ENCODE measurements at places on chromosomes 1 and 21.

DNA sequence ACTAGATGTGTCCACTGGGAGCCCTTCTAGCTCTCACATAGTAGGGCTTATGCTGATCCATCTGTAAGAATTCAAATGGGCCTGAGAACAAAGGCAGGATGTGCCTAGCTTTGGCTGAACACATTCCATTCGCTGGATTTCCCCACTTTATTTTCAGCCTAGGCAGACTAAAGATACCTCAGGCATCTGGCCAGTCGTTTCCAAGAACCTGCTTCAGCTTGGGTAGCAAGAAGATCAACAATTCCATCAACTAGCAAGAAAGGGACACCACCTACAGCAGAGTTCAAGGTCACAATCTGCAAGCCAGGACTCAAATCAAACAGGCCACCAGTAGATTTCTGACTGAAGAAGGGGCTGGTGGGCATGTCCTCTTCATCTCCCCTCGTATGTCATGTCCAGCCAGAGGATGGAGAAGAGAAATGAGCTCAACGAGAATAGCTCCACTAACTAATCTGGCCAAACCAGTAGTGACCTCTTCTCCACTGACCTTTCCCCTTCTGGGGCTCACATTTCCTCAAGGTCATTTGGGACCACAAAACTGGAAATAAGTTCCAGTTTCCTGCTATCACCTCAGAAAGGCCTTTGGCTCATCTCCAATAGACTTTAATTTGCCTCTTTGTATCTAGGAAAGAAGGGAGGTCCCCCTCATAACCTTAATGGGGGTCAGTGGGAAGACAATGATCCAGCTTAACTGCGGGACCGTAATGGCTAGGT lies 14.2 kb downstream of the TXNIP start:
- no peak for DNase-seq

GRCh38 chr1:9910076-9910422 lies at the start of gene CTNNBIP1:
CTNNBIP1 (minus strand) TSS chr1:9910269; CDS start chr1:9872064, 38,205 bp downstream.
- DNase-seq, result peak; percentile 99

- no peak for DNase-seq
These were observed 99.8 kb downstream of the INTS7 start for GRCh38 chr1:211935448-211935970.

GRCh38 chr21:33259995-33260394 lies 6.2 kb upstream of the IL10RB start:
- no peak for DNase-seq

- no peak for DNase-seq
These were observed 46.7 kb downstream of the RPRD2 start for GRCh38 chr1:150410582-150411101.

DNA sequence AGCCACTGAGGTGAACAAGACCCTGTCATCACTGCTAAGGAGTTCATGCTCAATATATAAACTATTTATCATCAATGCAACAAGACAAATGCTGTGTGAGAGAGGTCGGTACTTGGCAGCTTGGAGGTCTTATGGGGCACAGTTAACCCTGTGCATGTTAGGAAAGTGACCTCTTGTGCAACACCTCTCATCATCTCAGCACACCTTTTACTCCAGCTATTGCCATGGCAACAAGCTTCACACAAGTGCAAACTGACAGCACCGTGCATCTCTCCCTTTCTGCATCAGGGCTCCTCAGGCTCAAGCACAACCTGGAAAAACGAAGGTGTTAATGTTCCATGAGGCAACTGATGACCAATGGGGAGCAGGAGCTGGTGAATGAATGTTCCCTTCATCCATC lies 14.7 kb upstream of the MYSM1 start:
- DNase-seq, result no peak

DNA sequence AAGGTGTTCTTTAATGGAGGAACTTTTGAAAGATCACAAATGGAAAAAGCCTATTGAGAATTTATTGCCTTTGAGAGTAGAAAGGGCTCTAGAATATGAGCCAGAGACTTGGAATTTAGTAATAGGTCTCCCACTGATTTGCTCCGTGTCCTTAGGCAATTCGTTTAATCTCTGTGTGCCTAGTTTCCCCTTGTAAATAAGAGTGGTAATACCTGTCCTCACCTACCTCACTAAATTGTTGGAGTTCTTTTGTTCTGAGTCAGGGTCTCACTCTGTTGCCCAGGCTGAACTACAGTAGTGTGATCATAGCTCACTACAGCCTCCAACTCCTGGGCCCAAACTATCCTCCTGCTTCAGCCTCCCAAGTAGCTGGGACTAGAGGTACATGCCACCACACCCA lies 15.0 kb upstream of the TEKT2 start:
- DNase-seq, result no peak

DNA sequence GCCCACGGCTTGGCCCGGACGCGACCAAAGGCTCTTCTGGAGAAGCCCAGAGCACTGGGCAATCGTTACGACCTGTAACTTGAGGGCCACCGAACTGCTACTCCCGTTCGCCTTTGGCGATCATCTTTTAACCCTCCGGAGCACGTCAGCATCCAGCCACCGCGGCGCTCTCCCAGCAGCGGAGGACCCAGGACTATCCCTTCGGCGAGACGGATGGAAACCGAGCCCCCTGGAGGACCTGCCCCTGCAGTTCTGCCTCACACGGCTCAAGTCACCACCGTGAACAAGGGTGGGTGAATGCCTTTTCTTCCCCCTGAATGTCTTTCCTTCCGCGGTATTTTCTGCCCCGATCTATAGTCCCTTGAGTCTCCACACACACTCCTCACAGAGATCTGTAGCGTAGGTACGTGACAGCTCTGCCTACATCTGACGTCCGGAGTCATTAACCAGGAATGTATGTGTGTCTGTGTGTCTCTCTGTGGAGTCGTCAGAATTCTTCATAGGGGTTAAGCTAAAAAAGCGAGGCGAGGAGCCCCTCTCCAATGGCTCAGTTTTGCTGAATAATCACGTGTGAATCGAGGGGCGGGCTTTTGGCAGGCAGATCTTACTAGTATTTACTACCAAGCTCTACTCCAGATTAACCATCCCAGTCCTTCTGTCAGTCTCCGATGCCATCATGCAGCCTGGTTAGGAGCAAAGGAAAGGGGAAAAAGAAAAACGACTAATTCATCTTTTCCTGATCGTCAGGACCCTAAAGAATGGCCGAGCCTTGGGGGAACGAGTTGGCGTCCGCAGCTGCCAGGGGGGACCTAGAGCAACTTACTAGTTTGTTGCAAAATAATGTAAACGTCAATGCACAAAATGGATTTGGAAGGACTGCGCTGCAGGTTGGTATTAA lies at the start of gene CDKN2C:
CDKN2C (plus strand) TSS at position 635 of the 898 bp plus-strand sequence; CDS start at position 759, 124 bp downstream.
- DNase-seq, result peak; percentile 72

DNA sequence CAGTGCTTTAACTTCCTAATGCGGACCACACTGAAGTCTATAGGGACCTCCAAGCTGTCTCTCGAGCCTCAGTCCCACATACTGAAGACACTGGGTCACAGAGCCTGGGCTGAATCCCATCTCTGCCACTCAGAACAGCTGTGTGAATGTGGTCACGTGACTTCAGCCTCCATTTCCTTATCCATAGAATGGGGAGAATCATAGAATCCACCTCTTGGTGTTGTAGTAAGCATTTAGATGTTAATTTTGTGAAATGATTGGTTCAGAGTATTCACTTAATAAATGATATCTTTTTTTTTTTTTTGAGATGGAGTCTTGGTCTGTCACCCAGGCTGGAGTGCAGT lies 41.2 kb upstream of the LYST start:
- DNase-seq, result no peak

- peak; percentile 92 for DNase-seq
These were observed 20.8 kb upstream of the RGS2 start for GRCh38 chr1:192787914-192788585.

DNA sequence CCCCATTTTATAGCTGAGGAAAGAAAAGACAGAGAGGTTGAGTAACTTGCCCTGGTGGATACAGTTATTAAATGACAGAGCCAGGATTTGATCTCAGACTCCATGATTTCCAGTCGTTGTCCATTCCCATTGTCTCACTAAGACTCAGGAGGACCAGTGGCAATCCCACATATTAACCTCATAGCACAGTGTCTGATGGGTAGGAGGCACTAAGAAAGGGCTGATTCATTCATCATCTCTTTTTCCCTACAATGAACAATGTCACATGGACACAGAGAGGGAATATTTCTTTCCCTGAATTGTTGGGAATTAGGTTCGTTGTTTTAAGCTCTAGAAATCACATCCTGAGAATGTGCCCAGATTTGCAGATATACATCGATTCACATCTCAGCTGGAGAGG lies 99.9 kb downstream of the PBX1 start:
- DNase-seq, result no peak

DNA sequence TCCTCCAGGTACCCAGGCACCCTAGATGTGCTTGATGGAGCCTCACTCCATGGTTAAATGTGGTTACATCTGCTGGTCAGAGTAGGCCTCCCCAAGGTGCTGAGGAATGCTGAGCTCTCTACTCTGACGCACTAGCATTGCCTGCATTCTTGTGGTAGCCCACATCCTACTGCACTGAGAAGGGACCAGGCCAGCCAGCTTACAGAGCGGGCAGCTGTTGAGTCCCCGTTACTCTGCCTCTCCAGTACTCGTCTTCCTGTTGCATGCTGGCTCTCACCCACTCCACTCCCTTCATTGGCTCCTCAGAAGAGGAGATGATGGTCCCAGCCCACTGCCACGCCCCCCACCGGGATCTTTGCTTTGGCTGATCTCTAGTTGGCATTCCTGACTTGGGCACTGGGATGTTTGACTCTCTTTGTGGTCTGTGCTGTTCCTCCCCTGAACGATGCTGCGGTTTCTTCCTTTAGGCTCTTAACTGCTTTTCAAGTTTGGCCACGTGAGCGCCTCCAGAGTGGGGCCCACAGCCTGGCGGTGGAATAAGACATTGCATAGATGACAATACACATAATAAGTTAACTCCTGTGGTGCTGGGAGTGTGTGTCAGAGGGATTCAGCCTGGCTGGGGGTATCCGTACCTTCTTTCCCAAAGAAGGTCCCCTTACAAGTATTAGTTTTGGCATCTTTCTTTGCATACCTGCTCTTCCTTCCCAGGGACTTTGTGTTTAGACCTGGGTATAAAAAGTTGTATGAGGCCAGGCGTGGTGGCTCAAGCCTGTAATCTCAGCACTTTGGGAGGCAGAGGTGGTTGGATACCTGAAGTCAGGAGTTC lies 18.6 kb downstream of the AZIN2 start:
- DNase-seq, result peak; percentile 98

- no peak for DNase-seq
These were observed 45.0 kb downstream of the VAV3 start for GRCh38 chr1:107919953-107920352.

DNA sequence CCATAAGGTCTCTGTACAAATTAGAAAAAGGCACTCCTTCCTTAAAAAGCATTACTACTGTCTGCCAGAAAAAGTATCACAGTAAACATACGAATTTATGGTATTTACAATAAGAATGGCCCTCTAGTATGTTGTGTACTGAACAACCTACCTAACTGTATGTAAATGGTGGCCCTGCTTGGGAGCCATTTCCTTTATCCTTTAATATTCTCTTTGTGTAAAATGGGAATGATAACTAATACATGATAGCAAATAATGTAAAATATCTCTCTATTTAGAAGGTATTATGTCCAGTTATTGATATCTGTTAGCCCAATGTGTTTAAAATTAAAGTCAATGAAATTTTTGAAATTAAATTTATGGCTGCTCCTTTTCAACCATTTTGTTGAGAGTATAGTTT lies 5.2 kb downstream of the DR1 start:
- DNase-seq, result no peak

GRCh38 chr1:2376931-2377672 lies 14.3 kb downstream of the MORN1 start:
- DNase-seq, result no peak

GRCh38 chr1:111032295-111032897 lies 68.7 kb upstream of the LRIF1 start:
- DNase-seq, result peak; percentile 23

GRCh38 chr21:31418377-31419001 lies 74.4 kb upstream of the TIAM1 start:
- no peak for DNase-seq

DNA sequence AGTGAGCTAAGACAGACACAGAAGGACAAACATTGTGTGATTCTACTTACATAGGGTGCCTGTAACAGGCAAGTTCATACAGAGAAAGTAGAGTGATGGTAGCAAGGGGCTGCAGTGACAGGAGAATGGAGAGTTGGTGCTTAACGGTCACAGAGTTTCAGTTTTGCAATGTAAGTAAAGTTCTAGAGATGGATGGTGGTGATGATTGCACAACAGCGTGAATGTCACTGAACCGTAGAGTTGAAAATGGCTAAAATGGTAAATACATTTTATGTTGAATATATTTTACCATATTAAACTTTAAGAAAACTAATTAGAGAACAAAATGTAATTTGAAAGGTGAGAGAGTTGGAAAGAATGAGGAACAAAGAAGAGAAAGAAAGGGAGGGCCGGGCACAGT lies 8.7 kb downstream of the CFAP107 start:
- DNase-seq, result no peak

- no peak for DNase-seq
These were observed 36.0 kb upstream of the SLC35F3 start for GRCh38 chr1:233868461-233868860.

- DNase-seq, result no peak
These were observed 94.4 kb downstream of the WDR4 start for GRCh38 chr21:42784896-42785451.

GRCh38 chr1:89262643-89263042 lies 10.0 kb downstream of the GBP5 start:
- peak; percentile 67 for DNase-seq

GRCh38 chr1:20603504-20604464 lies 14.9 kb downstream of the CDA start:
- DNase-seq, result peak; percentile 90

DNA sequence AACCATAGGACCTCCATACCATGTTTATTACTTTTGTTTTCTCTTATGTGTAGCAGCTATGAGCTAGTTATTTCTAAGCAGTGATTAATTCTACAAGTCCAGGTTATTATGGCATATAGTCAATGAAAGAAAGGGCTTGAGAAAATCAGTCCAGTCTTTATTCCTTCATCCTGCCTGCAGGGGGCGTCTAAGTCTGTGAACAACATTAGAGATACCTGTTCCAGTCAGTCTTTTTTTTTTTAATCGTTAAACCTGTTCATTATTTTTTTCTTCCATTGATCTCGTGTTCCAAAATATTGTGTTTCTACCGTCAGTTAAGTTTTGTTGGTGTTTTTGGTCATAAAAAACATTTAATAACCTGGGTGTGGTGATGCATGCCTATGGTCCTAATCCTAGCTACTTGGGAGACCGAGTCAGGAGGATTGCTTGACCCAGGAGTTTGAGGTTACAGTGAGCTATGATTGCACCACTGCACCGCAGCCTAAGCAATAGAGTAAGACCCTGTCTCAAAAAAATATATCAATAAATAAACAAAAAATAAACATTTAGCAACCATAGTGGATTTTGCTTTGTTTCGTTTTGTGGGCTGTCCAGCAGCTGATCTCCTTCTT lies 29.4 kb upstream of the CD2 start:
- peak; percentile 52 for DNase-seq

DNA sequence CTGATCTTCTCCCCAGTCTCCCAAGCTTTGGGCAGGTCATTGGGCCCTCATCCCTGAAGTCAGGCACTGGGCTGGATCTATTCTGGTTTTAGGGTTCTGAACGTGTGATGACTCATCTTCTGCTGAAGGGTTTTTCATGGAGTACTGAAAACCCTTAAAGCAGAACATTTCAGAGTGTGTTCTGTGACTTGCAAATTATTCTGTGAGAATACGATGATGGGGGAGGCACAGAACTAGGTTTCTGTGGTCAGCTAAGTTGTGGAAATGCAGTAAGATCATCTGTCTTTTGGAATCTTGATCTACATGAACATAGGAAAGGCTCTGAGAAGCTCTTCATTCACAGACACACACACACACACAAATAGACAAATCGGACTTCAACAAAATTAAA lies 46.2 kb downstream of the NAV1 start:
- DNase-seq, result no peak

GRCh38 chr1:17330856-17331255 lies 22.9 kb downstream of the PADI4 start:
- DNase-seq, result no peak

All from AG08395 (cell line).